Islet precursor cell (in vitro differentiated cells): ENCODE measurements at places on chromosomes 2 and 18.

DNA sequence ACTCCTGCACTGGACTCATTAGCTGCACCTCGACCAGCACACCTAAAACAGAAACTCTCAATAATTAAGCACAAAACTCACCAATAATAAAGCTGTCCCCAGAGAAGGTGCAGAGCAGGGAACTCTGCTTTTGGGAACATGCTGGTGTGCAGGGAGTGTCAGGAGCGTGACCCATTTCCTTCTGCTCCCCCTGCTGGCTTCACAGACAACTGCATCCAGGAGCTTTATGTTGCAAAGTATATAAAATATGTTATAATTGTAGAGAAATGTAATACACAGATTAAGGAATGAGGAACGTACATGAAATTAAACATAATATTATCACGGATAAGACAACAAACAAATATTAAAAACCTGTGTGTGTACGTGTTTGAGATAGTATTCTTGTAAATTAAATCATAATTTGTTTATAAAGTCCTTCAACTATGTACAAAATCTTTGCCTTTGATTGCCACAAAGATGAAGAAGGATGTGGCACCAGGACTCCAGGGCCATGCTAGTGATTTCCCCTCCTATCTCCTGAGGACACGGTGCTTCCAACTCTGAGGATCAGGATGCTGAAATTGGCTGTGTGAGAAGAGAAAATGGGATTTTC, 68.6 kb upstream of the MAL start:
- DNase-seq, result no peak

- DNase-seq, result no peak
Observed at GRCh38 chr2:234378440-234378839, 118.4 kb downstream of the ARL4C start.

DNA sequence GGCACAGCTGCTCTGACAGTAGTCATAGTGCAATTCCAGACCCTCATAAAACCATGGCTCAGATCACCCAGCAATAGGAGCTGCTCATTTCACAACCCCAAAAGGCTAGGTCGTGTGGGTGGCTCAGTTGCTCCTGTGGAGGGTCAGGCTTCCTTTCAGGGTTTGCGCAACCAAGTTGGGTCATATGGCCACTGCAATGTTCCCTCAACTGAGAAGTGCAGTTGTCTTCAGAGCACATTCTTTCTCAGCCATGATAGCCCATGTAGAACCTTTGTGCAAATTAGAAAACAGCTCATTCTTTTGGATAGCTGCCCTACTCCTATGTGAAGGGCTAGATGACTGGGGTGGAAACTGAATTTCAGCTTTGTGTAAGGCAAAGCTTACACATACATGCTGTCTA, 3.2 kb downstream of the SERPINB13 start:
- no peak for DNase-seq

DNA sequence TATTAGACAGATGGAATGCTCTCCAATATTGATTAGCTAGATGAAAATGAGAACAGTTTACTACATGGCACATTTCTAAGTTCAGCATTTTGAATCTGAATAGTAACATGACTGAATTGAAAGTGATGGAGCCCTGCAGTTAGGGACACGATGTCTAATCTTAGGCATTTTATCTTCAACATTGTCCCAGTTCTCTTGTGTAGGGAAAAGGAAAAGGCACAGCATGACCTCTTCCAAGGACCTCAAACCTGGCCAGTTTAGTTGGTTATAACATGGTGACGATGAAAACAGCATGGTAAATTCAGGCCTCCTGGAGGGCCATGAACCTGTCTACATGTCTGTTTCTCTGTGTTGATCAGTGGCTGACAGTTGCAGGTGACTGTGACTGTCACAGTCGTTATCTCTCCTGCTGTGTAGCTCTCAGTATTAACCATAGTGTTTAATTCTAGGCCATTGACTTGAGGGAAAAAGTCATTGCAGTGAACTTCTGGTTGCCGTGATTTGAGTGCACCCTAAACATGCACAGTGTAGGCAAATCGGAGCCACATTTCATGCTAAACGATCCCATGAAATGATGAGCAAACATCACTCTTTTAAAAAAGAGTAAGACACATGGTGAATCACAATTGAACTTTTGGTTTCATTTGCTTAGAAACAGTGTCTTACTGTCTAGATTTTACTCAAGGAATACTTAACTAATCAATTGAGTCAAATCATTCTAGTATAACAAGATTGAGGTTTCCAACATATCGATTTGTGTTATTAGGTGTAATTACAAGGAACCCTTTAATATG, 129.7 kb downstream of the PHLPP1 start:
- no peak for DNase-seq

DNA sequence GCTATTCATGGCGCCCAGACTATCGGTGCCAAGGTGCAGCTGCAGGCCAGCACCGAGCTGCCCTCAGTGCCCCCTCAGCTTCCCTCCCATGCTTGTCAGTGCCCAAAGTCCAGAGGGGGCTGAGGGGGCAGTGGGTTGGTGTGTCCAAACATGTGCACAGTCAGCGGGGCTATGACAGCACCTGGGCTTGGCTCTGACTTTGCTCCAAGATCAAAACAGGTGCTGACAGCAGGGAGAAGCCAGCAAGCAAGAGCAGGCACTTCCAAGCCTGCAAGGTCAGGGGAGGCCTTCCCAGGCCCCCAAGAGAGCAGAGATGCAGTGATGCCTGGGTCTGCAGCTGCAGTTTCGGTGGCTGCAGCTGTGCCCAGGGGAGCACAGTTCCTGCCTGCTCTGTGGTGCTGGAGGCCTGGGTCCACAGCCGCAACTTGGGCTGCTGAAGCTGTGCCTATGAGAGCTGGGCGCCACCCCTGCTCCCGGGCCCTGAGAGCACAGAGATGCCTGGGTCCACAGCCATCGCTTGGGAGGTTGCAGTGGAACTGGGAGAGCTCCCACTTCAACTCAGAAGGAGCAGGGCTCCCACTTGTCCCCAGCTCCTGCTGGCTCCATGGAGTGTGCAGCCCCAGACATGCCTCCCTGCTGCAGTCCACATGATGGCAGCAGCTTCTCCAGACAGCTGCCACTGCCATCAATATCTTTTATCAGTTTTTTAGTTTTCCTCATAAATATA, 775.3 kb upstream of the POU3F3 start:
- no peak for DNase-seq

DNA sequence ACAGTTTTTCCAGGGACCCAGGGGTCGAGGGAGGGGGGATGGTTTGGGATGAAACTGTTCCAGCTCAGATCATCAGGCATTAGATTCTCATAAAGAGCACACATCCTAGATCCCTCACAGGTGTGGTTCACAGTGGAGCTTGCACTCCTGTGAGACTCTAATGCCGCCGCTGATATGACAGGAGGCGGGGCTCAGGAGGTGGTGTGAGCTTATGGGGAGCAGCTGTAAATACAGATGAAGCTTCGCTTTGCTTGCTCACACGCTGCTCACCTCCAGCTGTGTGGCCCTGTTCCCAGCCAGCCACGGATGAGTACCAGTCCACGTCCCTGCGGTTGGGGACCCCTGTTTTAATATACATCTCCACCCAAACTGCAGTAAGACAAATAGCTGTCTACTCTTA, 204.2 kb downstream of the AGAP1 start:
- DNase-seq, result no peak

GRCh38 chr2:240437861-240438809, 2.7 kb downstream of the GPC1 start:
- DNase-seq, result peak; percentile 85

- DNase-seq, result no peak
Observed at GRCh38 chr2:225192869-225193268, 150.6 kb upstream of the DOCK10 start.
